Anterior cingulate cortex (tissue), 58 donors: ENCODE measurements at places on chromosomes 6 and 20.
A peak's percentile ranks its signal among the peaks of the same experiment; 100 is the strongest.

- no peak for DNase-seq
Measured at GRCh38 chr6:106287215-106287614, 38.3 kb downstream of the ATG5 start.

DNA sequence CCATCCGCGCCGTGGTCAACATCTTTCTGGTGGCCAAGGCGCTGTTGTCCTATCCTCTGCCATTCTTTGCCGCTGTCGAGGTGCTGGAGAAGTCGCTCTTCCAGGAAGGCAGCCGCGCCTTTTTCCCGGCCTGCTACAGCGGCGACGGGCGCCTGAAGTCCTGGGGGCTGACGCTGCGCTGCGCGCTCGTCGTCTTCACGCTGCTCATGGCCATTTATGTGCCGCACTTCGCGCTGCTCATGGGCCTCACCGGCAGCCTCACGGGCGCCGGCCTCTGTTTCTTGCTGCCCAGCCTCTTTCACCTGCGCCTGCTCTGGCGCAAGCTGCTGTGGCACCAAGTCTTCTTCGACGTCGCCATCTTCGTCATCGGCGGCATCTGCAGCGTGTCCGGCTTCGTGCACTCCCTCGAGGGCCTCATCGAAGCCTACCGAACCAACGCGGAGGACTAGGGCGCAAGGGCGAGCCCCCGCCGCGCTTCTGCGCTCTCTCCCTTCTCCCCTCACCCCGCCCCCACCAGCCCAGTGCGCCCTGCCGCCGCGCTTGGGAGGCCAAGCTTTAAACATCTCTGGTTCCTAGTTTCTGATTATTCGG lies 4.0 kb downstream of the SLC32A1 start:
- no peak for DNase-seq

DNA sequence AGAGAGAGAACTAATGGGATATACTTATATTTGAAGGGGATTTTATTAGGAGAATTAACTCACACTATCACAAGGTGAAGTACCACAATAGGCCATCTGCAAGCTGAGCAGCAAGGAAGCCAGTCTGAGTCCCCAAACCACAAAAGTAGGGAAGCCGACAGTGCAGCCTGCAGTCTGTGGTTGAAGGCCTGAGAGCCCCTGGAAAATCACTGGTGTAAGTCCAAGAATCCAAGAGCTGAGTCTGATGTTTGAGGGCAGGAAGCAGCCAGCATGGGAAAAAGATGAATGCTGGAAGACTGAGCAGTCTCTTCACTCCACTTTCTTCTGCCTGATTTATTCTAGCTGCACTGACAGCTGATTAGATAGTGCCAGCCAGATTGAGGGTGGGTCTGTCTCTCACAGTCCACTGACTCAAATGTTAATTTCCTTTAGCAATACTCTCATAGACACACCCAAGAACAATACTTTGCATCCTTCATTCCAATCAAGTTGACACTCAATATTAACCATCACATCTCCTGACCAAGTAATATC lies 823.9 kb downstream of the PHF3 start:
- DNase-seq: no peak

DNA sequence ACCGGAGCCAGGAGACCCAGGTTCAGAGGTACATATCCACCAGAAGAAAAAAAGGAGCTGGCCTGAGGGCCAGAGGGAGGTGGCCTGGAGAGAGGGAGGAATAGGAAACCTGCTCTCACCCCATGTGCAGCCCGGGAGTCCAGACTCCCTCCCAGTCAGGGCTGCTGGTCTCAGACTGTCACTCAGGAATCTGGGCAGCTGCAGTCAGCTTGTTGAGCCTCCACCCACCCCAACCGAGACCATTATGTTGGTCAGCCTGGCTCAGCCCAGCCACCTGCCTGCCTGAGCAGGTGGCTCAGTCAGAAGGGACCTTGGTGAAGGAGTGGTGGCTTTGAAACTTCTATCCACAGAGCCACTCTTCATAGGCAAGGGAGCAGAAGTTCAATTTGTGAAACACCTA lies 53.3 kb upstream of the EPB41L1 start:
- no peak for DNase-seq

DNA sequence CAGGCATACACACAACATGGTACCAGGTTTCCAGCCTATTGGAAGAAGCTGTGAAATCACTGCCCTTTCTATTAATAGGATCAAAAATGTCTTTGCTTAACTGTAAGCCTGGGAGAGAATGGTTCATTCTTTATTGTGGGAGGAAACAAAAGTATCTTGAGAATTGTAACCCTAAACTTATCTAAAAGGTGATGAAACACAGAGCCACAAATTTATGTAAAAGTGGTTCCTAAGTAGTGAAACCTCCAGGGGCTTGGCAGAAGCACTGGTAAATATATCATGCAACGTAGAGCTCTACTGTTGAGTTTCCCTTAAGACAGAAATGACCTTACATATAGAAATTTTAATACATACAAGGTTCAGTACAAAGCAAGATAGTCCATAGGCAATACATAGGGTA lies 17.2 kb upstream of the NOX3 start:
- DNase-seq: no peak

- no peak for DNase-seq
Measured at GRCh38 chr6:43942011-43942442, 172.0 kb downstream of the VEGFA start.

DNA sequence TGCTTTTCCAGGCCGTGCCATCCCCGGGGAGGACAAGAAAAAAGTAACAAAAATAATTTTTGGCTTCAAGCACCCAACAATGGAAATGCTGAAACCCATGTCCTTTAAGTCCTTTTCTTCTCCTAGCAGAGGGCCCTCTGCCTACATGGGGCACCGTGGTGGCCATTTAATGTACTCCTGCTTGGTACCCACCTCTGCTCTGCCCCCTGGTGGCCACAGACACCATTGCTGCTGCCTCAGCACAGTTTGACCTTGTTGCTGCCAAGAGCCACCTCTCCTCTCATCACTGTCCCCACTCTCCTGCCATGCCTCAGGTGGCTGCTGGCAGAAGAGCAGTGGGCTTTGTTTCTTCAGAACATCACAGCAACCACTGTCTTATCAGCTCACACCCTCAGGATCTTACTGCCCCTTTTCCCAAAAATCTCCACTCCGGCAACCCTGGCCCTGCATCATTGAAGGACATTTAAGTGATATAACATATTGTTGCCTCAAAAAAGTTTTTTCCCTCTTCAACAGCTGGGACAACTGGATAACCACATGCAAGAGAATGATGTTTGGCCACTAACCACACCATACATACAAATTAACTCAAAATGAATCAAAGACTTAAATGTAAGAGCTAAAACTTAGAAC lies 12.9 kb upstream of the ARMC2 start:
- DNase-seq: peak; percentile 88

GRCh38 chr6:163243083-163243482 lies 171.4 kb upstream of the QKI start:
- DNase-seq: peak; percentile 70

- peak; percentile 56 for DNase-seq
Measured at GRCh38 chr6:110874880-110875547, 429 bp downstream of the AMD1 start.

DNA sequence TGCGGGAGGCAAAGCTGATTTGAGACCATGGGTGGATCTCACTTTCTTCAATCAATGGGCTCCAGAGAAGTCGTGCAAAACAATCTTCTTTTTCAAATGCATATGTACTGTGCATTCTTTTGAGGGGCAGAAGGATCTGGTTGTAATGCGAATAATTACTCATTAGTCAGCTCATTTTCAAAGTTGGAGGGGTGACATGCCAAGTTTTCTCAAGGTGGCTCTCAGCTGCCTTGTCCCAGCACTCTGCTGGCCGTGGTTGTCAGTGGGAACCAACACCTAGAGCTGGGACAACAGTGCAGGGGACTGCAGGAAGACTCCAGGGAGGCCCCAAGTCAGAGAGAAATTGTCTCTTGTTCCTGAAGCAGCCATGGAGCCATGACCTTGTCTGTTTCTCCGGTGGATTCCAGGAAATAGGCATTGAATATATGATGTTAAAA lies 25.3 kb downstream of the MYT1 start:
- DNase-seq: no peak

- DNase-seq: no peak
Measured at GRCh38 chr6:19261642-19262041, 575.5 kb upstream of the ID4 start.

DNA sequence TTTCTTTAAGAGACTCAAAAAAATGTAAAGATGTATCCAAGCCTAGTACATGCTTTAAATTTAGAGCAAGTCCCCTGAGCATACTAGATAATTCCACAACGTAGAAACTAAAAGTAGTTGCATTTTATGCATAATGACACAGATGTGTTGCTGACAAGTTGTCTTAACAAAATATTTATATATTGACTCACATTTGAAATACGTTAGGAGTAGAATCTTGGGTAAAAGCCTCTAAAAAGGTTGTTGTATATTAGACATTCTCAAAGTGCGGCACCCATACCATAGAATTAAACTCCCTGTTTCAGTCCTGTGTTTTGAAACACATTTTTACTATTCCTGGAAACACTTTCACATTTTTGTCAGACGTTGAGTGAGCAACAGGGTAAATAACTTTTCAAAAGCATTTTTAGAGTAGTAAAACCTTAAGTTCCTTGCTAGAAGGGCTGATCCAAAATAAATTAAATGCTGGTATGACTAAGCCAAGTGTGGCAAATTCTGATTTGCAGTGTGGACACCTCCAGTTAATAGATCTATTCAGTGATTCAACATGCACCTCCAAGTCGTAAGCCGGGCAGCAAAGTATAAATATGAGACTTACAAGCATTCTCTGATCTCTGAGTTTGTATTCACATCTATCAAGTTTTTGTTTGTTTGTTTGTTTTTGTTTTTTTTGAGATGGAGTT lies 97.5 kb downstream of the GMDS start:
- no peak for DNase-seq

DNA sequence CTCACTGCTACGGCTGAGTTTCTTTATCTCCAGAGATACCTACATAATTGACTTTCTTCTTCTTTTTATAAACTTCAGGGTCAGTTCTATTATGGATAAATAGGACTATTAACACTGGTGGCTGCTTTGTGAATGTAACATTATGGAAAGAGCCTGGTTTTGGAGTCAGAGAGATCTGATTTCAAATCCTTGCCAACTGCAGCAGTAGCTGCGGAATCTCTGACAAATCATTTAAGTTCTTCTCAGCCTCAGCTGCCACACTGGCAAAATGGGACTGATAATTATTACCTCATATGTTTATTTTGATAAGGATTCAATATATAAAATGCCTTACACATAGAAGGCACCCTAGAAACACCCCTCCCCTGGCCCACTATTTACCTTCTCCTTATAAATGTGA lies 160.5 kb downstream of the BACH2 start:
- DNase-seq: no peak

- DNase-seq: no peak
Measured at GRCh38 chr20:44405257-44405656, 49.8 kb downstream of the HNF4A start.

- no peak for DNase-seq
Measured at GRCh38 chr6:45175272-45175671, 152.9 kb upstream of the RUNX2 start.

- DNase-seq: no peak
Measured at GRCh38 chr6:52371656-52372191, 9.8 kb downstream of the PAQR8 start.

GRCh38 chr6:51526922-51527321 lies 560.5 kb downstream of the PKHD1 start:
- DNase-seq: no peak

DNA sequence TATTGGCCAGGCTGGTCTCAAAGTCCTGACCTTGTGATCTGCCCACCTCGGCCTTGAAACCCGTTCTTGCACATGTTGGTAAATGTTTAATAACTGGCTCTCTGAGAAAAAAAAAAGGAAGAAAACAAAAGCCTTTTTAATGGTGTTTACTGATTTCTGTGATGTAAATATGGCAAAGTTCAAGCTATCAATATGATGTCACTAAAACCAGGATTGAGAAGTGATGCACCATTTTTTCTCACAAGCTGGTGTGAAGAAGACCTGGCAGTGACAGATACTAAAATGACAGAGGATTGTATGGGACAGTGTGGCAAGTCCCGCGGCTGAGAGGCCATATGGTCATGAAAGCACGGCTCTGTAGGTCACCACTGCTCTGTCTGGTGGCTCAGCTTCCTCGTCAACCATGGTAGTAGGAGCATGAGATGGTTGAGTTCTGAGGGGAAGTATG lies 196.3 kb upstream of the SUPT3H start:
- no peak for DNase-seq

DNA sequence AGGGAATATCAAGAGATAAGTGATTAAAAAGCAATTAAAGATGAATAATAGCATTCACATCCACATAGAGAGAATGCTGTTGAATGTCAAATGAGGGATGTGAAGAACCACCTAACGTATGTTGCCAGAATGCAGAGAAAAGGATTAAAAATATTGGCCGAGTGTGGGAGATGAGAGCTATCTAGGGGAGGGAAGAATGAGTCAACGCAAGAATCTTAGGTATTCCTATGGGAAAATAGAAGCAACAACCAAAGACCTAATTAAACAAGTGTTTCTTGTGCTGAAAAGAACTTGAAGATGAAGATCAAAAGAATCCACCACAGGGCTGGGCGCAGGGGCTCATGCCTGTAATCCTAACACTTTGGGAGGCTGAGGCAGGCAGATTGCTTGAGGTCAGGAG lies 12.2 kb upstream of the RSPH3 start:
- no peak for DNase-seq

- DNase-seq: no peak
Measured at GRCh38 chr6:158057213-158057987, 75.7 kb downstream of the SYNJ2 start.

- no peak for DNase-seq
Measured at GRCh38 chr6:121925024-121925423, 474.4 kb upstream of the HSF2 start.

DNA sequence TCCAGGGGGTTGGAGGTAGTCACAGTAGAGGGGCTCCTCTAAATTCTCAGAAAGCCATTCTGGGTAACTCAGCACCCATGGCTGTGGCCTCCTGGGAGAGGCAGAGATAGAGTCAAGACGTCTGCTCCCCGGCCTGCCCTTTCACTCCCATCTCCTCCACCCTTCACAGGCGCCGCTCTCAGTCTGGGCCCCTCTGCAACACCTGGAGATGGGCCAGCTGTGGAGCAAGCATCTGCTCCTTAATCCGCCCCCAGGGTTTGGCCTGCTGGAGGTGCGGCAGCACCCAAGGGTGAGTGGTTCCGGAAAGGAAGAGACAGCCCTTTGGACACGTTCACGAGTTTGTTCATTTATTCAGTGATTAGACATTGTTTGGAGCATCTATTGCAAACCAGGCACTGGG lies 271.3 kb downstream of the BMP7 start:
- no peak for DNase-seq
